ENCODE measurements at places on chromosomes 6 and 20.

- no peak for DNase-seq
These were observed 236.0 kb downstream of the ADGRG6 start for GRCh38 chr6:142537612-142538478.

GRCh38 chr6:116990679-116991078, 113.6 kb downstream of the RFX6 start:
- DNase-seq, result no peak

GRCh38 chr20:22223236-22223635, 361.1 kb downstream of the FOXA2 start:
- DNase-seq, result no peak

DNA sequence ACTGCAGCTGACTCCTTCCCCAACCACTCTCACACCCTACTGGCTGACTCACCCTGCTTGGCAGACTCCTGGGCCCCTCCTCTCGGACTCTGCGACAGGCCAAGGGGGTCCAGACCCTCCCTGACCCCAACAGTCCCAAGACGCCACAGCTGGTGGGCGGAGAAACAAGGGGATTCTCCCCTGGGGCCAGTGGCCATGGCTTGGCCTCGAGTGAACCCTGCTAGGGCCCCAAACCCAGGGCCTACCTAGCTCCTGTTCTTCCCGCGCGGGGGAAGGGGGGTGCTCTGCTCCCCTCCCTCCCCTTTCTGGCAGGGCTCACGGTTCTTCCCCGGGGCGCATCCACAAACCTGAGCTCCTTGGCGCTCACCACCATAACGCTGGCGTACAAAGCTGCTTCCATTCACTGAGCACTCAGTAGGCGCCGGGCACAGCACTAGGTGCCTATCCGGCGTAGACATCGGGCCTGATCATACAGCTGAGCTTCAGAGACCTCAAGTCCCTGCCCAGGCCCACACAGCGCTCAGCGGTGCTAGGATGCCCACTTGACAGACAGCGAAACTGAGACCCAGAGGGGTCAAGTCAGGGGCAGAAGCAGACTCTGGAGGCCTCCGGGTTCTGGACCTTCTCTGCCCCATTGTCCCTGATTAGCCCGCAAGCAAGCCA, 597 bp downstream of the ADA start:
- no peak for DNase-seq

GRCh38 chr6:36954262-36954931, at the start of gene PI16:
TSS of gene PI16 (plus strand) at chr6:36954738. CDS start at chr6:36954761, 23 bp downstream.
- DNase-seq, result no peak

DNA sequence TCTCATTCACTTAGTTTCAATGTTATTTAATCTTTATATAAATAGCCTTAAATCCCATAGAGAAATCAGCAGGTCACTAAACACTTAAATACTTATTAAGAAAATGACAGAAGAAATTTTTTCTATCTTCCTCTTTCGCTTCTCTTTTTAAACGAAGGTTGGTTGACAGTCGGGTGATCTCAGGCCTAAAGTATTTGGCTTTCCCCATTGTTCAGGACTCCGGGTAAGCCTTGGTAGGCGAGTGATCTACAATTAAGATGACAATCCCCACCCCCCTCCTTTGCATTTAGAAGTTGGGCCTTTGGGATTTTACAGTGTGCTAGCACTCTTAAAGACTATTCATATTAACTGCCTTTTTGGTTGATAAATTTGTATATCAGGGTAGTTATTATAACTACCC, 19.7 kb upstream of the UTRN start:
- DNase-seq, result no peak

DNA sequence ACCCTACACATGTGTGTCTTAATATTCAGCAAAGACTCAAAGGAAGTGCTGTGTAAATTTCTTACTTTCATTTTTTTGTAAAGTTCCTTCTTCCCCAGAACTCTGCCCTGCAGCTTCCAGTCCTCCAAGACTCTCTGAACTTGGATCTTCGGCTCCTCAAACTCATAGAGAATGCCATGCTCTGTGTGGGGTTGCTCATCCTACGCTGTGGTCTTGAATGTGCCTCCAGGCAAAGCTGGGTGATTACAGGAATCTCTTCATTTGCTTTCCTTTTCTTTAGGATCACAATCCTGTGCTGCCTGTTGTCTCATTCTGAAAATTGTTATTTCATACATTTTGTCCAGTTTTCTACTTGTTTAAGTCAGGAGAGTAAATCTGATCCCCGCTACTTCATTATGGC, 14.5 kb upstream of the CDC5L start:
- no peak for DNase-seq

- no peak for DNase-seq
These were observed 142.9 kb downstream of the MTHFD1L start for GRCh38 chr6:151008425-151008824.

DNA sequence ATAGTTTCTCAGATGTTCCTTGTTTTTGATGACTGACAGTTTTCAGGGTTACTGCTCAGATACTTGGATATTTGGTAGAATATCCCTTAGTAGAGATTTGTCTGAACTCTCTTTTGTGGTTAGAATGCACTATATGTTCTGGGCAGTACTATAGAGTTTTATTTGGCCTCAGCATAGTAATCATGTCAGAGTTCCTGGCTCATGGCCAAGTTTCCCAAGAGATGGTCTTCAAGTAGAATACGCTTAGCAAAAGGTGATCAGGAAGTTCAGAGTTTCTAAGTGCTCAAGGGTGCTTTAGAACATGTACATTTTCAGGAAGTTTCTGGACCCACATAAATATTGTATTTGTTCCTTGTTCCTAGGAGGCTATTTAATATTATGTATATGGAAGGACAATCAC, 1209.7 kb upstream of the GJE1 start:
- DNase-seq, result no peak

- no peak for DNase-seq
These were observed 14.6 kb downstream of the MYBL2 start for GRCh38 chr20:43681468-43681942.

GRCh38 chr6:162733489-162733888, 5.7 kb downstream of the PACRG start:
- DNase-seq, result no peak

DNA sequence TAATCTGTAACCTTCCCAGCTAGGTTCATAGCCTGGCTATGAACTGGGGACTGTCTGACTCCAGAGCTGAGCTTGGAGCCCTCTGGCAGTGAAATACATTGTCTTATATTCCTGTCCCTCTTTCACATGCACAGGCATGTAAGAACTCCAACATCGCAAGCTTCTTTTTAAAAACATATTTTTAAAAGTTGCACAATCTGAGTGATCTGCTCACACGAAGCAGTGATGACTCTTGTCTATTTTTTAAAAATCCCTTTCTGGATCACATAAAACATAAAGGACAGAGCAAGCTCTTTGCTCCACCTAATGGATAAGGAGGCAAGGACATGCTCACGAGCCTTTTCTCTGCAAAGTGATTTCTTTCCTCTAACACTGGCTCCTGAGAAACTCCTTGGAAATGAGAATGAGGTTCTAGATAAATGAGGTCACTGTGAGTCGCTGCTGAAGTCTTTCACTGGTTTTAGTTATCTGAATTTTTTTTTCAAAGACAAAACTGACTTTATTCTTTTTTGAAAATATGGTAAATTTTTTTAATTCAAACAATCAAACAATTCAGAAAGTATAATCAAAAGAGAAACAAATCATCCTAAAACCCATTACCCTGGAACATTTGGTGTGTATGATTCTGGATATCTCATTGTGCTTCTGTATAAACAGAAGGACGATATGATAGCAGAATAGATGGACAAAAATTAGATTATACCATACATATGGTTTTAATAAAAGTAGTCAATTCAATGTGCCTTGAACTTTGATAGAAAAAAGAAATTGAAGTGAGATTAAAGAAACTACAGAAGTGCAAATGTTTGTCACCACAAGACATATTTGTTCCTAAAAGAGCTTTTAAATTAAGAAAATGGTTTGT, 30.8 kb downstream of the IL20RA start:
- no peak for DNase-seq

DNA sequence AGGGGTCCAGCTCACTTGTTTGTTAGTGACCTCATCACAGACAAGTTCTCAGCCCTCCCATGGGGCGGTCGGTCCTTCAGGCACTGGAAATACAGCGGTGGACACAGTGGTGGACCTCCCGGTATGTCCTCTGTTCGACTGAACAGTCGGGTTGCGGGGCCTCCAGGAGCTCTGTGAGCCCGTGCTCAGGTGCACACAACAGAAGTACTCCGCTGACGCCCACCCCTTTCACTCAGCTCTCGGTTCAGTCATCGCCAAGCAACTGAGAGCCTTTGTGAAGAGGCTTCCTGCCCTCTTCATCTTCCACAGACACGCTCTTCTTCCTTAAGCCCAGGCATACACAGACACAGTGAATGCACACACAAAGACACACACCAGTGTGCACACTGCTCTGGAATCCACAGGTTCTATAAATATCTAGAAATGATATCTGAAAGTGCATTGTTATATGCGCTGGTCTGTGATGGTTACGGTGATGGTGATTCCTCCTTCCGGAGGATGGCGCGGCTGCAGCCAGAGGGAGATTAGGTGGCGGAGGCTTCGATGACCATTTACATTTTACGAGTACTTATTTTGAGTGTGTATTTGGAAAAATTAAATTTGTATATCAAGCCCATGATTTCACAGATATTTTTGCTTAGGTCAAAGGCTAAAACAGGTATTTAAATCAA, 46.8 kb upstream of the BHLHE23 start:
- DNase-seq, result no peak

DNA sequence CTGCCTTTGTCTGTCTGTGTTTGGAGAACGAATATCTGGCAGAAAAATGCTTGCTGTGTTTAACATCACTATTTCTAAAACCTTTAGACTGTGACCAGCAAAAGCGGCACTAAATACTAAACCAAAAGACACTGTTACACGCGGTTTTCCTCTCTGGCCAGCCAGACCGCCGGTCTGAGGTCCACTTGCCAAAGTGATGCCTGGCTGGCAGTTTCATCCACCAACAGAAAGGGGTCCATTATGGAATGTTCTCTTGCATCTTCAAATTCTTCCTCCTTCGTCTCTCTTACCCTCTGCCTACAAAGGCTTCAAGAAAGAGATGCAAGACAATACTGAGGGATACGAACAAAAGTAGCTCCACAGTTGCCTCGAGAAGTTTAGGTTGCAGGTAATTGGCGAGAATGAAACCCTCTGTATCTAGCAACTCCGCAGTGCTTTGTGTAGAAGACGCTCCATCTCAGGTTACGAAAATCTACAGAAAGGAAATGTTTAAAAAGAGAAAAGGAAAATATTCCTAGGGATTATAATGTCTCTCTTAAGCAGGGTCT, 176.6 kb downstream of the TRIM27 start:
- DNase-seq, result no peak

DNA sequence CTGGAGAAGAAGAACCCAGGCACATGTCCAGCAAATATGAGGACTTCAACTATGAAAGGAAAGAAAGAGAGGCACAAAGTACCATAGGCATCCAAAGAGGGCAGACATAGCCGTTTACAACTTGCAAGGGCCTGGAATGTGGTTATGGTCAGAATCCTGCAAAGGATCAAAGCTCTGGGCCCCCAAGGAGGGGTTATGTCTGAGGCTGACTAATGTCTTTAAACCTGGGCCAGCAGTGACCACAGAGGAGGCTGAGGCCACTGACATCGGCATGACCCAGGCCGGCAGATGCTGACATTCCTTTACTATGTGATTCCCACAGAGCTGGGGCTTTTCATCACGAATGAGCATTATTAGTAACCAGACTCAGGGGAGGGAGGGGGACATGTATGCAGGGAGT, 861.1 kb downstream of the DHX35 start:
- DNase-seq, result no peak
